ENCODE measurements at places on chromosomes 16 and 17.
A peak's percentile ranks its signal among the peaks of the same experiment; 100 is the strongest.

DNA sequence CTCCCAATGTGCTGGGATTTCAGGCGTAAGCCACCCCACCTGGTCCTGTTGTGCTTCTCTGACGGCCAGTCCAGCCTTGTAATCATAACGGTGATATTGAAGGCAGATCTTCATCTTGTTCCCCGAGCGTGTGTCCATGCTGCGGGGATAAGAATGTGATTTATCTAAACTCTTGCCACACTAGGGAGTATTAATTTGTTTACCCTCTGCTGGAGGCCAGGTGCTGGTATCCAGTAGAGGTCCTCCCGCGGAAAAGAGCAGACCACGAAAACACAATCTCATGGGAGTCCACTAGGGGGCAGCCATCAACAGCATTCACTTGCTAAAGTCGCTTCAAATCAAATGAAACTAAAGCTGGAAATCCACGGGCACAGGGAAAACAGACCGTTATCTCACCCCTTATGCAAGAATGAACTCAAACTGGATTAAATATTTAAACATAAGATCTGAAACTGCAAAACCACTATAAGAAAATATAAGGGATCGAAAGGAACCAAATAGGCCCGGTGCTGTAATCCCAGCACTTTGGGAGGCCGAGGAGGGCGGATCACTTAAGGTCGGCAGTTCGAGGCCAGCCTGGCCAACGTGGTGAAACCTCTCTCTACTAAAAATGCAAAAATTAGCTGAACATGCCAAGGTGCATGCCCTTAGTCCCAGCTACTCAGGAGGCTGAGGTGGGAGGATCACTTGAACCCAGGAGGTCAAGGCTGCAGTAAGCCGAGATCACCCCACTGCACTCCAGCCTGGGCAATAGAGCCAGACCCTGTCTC lies 22.3 kb upstream of the RBBP6 start:
- DNase-seq: peak; percentile 85

DNA sequence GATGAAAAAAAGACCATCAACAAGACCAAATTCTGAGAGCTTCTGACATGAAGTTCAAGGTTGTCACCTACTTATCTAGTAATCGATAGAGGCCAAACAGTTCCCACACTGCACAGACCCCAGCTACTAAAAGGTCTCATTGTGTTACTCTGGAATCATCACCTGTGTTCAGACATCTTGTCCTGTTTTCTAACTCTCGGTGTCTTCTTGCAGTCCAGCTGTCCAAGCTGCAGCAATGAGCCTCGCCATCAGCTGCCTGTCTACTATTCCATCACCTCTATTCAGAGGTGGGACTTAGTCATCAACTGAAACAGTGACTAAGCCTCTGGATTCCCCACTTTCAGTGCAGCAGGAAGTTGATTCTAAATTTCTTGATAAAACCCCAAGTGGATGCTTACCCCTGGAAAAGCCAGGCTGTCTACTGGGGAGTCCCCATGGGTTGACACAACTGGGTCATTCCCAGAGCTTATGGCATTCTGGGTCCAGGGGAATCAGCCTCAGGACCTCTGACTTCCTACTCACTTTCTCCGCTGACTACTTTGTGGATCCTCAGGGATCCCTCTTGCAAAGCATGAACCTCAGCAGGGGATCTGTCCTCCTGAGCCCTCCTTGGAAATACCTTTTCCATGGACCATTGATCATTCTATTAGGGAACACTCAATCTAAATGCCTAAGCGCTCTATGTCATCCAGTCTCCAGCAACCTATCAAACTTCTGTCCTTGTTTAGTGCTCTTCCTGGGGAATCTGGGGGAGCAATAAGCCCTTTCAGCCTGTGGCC lies 46.5 kb downstream of the HNF1B start:
- no peak for DNase-seq

- DNase-seq: peak; percentile 31
These were observed 981 bp upstream of the CEP131 start for GRCh38 chr17:81223762-81224130.

DNA sequence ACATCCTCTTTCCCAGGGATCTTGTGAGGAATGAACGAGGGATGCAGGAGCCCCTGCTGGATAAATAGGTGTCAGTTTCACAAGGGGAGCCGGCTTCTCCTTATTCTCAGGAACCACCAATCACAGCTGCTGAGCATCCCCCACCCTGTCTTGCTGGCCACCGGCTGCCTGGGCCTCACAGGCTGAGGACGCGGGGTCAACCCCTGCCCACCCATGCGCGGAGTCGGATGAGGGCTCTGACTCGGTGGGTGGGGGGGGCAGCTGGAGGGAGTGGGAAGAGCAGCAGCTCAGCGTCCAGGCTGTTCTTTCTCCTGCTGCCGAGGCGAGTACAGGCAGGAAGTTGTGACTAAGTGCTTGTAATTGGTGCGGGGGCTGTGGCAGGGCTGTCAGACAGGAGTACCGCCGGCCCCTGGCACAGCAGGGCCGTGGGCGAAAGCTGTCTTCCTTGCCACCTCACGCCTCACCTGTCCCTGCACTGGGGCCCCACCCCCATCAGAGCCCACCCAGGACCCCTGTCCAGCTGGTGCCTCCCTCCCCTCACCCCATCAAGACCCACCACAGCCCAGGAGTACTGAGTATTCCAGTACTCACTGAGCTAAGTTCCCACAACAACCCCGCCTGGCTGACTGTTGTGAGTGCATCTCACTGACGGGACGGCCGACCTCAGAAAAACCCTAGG lies 11.0 kb upstream of the DPEP1 start:
- no peak for DNase-seq

GRCh38 chr16:1590366-1590765 lies 21.5 kb downstream of the IFT140 start:
- DNase-seq: no peak

DNA sequence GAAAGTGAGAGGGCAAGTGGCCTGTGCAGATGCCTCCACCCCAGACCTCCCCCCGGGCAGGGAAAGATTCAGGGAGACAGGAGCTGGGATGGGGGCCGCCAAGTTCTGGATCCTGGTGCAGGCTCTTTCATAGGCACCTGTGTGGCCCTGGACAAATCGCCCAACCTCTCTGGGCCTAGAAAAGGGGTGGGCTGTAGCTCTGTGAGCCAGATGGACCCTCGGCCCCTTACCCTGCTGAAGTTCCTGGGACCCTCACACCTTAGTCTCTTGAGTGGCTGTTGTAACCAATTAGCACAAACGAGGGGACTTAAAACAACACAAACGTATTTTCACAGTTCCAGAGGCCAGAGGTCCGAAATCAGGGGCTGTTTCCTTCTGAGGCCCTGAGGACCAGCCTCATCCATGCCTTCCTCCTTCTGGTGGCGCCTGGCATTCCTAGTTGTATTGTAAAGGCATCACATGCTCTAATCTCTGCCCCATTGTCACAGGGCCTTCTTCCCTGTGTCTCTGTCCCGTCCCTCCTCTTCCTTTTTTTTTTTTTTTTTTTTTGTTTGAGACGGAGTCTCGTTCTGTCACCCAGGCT lies 352.6 kb downstream of the SEC14L1 start:
- peak; percentile 7 for DNase-seq

- DNase-seq: no peak
These were observed 10.7 kb downstream of the METTL9 start for GRCh38 chr16:21610006-21610544.

DNA sequence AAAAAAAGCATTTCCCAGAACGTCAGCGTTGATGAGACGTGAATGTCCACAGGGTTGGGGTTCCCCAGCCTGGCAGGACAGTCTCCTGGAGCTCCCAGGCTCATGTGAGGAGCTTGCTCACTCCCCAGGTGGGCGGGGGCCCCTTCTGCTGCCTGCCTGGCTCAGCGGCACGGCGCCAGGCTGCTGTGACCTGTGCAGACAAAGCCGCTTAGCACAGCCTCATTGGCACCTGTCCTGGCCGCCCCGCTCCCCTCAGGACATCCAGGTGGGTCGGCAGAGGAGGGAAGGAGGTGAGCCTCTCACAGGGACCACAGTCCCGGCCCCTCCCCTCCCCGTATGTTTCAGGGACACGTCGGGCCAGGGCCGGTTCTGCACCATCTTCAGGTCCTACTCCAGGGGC lies 12.9 kb upstream of the WFIKKN1 start:
- no peak for DNase-seq

DNA sequence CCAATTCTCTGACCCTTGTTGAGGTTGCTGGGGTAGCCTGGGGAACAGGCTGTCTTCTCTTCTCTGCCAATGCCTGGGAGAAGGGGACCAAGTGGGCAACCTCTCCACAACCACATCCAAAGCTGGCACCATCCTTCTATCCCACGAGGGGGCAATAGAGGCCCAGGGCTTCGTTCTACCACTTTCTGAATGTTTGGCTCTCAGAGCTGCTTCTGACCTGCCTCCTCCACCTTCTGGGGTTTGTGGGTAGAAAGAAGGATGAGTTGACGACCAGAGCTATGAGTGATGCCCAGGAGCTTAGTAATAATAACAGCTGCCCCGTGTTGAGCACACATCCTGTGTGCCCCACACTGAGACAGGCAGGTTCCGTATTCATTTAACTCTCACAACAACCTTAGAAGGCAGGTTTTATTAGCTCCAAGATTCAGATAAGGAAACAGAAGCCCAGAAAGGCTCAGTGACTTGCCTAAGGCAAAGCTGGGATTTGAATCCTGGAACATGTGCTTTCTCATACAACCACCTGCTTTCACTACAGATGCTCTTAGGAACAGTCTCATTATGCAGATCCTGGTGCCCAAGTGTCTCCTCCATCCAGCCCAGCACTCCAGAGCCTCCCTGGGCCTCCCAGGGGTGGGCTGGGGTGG lies 11.1 kb downstream of the TSPOAP1 start:
- peak; percentile 69 for DNase-seq

Measured in transverse colon (tissue), 4 donors.